Stimulated activated CD4-positive, alpha-beta T cell treated with anti-CD3 and anti-CD28 coated beads, Interleukin-4, amount 100 ng/mL, for 48 hours (primary cell): ENCODE measurements at places on chromosomes 1 and 21.

- no peak for DNase-seq
Measured at GRCh38 chr1:109989506-109990301, 5.1 kb downstream of the AHCYL1 start.

DNA sequence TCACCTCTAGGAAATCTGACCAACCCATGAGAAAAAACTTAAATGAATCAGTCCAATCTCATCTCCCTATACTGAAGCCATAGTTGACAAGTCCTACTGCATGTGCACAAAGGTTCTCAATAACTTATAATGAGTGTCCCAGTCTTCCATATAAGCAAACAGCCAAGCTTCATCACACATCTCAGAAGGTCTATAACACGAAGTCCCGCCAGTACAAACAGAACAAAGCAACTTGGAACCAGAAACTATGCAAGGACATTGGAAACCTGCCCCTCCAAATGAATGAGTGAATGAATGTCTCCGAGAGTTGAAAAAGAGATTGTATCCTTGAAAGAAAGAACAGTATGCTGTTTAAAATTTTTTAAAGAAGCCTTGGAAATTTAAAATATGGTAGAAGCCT is 53.6 kb upstream of the IPO9 start:
- DNase-seq = no peak

- DNase-seq = no peak
Measured at GRCh38 chr1:2192031-2192995, 2.3 kb downstream of the FAAP20 start.

- no peak for DNase-seq
Measured at GRCh38 chr21:21547368-21547953, 549.3 kb downstream of the NCAM2 start.

GRCh38 chr1:43719063-43719462 is 11.7 kb downstream of the ST3GAL3 start:
- no peak for DNase-seq

- DNase-seq = no peak
Measured at GRCh38 chr1:232474826-232475225, 155.1 kb downstream of the SIPA1L2 start.

DNA sequence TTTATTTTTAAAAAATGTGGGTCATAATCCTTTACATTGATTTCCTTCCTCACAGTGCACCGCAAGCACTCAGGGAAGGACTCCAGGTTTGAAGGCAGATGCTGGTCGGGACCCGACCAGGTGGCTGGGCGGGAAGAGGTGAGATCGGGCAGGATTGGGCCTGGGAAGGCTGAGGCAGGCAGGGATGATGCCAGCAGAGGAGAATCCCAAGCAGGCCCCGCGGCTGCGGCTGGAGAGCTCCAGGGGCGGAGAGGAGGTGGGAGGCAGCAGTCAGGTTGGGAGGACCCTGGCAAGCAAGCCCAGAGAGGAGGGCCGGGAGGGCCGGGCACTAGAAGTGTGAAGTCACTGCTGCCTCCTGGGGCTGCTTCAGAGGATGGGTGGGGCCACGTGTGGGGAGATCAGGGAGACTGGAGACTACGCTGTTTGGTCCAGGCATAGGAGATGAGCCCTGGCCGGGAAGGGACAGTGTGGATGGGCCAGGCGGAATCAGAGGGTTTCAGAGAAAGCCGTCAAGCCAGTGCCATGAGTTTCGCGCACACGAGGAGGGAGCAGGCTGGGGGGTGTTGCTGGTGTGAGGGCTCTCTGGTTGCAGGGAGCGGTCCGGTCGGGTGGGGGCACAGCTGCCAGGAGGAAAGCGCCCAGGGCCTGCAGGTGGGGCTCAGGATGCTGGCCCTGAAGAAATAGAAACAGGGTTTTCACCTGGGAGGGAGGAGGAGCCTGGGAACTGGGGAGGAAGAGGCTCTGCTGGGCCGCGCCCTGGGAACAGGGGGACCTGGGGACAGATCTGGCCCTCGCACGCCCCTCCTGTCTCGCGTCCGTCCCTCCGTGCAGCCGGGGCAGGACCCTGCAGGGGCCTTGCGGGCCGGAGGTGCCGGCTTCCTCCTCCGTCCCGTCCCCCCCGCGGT is 888 bp upstream of the COL18A1 start:
- DNase-seq = no peak

DNA sequence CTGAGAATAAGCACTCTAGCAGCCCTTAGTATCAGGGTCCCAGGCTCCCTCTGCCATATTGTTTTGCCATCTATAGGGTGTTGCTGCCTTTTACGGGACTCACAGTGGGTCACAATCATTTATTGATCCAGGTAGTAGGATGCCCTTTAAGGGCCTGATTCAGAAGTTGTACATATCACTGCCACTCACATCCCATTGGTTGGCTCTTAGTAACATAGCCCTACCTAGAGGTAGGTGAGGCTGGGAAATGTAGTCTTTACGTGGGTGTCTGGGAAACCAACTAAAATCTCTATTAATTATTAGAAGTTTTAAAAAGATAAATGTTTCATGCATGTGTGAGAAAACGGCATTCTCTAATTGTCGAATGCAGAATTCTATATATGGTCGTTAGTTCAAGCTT is 78.8 kb upstream of the ATP5PO start:
- DNase-seq = no peak

DNA sequence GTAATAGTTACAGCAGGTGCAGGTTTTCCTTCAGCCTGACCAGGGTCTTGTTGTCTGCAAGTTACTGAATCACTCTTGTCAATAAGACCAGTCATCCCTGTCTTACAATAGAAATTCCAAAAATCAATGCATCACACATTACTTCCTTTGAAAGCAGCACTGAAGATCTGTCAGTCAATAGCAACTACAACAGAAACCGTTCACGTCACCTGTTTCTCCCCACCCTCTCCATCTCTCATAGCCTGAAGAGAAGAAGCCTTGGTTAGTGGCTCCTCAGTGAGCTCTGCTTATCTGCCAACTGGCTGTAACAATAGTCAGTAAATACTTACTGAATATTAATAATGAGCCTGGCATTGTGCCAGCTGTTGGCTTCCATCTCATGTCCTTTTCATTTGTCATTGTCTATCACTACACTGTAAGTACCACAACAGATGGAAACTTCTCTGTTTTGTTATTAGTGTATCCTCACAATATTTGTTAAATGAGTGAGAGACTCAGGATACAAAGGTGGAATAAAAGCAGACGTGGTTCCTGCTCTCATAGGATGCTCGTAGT is 195.2 kb downstream of the S1PR1 start:
- no peak for DNase-seq

DNA sequence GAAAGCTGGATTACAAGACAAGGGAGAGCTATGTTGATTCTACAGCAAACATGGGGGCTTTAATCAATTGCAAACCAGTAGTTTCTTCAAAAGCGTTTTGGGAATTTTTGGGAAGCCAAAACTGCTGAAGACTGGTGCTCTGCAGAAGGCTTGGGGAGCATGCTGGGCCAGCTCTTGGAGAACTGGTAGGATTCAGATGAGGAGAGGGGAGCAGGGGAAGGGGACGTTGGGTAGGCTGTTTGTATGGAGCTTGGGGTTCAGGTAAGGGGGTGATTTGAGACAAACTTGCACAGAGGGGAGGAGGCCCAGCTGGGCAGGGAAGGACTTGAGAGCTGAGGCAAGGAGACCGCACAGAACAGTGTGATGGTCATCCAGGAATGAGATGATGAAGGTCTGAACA is 2.6 kb upstream of the MYOG start:
- DNase-seq = no peak

DNA sequence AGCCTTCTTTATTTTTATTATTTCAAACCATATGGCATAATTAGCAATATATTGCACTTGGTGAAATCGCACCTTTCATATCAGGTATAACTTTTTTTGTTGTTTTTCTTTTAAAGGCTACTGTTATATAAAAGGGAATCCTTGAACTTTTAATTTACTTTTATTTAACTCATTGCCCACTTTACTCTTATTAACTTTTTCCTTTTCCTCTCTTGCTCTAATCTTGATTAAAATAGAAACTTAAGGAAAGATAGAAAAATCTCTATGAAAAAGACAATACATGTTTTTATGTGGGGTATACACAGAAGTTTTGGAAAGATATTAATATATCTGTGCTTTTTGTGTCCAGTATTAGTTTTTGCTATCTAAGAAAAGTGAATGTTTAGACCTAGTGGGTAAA is 805.8 kb downstream of the USP25 start:
- no peak for DNase-seq

DNA sequence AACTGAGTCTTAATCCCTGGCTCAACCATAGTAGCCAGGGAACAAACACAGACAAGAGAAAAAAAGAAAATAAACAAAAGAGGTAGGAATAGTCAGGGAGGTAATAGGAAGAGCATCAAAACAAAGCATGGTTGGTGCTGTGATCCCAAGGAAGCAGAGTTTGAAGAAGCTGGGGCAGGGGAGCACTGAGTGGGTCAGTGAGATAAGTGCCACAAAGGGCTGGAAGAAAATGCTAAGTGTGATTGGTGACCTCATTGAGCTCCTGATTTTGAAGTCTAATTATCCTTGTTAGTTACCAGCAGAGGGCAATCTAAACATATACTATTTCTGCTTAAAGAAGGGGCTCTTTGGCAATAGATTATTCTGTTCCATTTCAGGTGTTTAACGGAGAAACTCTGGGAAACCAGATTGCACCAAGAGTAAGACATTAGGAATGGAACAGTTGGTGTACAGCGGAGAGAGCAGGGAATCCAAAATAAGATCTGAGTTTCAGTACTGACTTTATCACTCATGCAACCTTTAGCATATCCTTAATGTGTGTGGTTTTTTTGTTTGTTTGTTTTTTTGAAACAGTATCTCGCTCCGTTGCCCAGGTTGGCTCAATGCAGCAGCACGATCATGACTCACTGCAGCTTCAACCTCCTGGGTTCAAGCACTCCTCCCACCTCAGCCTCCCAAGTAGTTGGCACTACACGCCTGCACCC is 30.7 kb upstream of the KIAA1614 start:
- DNase-seq = no peak

GRCh38 chr1:229436201-229436600 is 2.3 kb upstream of the ACTA1 start:
- DNase-seq = no peak

GRCh38 chr1:228944935-228945371 is 209.7 kb downstream of the RHOU start:
- DNase-seq = no peak

GRCh38 chr1:30883389-30884172 is 25.0 kb downstream of the SDC3 start:
- no peak for DNase-seq

DNA sequence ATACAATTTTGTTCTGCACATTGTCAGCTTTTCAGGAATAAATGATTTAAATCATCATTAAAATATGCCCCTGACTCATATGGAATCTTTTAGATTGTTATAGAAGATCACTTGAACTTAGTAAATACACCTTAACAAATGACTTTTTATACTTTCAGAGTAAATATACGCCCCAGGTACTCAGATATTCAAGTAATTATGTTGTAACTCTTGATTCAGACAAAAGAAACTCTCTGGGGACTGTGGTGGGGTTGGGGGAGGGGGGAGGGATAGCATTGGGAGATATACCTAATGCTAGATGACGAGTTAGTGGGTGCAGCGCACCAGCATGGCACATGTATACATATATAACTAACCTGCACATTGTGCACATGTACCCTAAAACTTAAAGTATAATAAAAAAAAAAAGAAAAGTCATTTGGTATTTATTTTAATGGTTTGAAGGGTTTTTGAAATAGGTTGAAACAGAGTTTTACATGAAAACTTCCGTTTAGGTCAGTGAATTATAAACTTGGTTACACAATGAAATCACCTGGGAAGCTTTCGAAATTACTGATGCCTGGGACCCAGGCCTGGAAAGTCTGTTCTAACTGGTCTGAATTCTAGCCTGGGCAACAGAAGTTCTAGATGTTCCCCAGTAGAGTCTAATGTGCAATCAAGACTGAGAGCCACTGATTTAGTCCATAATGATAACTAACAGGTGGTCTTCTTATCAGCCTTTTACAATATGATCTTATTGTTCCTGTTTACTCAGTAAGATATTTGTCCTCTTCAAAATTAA is 320.5 kb upstream of the NR5A2 start:
- DNase-seq = no peak
